ENCODE measurements at places on chromosomes 2 and 18.
A peak's percentile ranks its signal among the peaks of the same experiment; 100 is the strongest.

DNA sequence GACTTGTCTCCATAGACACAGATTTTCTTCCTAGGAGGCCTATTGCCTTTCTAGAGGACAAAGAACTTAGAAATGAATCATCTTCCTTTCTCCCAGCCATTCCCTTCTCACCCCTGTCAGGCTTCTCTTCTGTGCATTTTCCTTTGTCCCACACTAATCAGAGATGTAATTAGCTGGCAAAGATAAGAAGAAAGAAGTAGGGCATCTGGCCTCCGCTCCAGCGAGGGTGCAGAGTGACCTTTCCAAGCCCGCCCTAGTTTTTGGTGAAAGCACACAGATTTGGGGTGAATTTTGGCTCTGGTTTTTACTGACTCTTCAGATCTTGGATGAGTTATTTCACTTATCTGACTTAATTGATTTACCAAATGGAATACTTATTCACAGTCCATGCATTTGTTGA, 626.5 kb downstream of the ZEB2 start:
- DNase-seq: no peak

DNA sequence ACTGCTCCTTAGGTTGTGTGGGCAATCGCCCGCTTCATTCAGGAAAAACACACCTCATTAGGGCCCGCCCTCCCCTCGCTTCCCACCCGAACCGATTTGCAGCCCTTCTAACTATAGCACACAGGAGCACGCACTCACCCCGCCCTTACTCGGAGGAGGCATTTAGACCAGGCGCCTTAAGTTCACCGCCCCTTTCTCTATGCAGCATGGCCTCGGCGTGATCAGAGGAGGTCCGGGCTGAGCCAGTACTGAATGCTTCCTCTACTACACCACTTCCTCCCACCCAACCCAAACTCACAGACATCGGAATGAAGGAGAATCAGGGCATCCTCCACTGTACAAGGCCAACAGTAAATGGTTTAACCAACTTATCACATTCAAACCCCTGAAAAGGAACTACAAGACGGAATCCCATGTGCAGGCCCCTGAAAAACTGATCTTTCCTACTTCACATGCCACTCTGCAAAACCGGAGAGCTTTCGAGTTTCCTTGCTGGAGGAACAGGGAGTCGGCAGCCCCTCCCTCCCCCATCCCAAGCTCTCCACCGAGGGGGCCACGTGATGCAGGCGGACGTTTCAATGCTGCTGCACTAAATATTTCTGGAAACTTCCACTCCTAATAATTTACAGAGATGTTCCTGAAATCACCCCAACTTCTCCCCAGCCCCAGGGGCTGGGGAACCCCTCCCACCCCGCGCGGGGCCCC, 1.4 kb downstream of the XPO1 start:
- DNase-seq: peak; percentile 86

- DNase-seq: no peak
Observed at GRCh38 chr18:13451661-13452387, 233.3 kb downstream of the LDLRAD4 start.

GRCh38 chr2:19138264-19138825, 220.1 kb downstream of the OSR1 start:
- no peak for DNase-seq

- DNase-seq: no peak
Observed at GRCh38 chr18:42850174-42851083, 265.1 kb downstream of the RIT2 start.

DNA sequence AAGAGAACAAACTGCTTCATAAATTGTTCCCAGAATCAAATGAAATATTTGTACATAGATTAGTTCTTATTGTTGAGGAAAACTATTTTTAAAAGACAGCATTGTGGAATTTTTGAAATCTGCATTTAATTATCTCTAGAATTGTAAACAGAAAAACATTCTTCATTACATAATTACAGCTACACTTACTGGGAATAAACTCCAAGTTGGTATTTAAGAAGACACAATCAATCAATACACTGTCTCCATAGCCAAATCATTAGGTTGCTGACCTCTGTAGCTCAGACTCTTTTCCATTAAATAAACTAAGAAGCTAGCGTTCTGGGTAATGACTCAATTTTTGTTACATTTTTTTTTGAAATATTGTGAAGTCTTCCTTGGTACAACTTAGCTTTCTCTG, 70.2 kb upstream of the PIEZO2 start:
- no peak for DNase-seq

GRCh38 chr2:172048508-172049503, 36.5 kb upstream of the DLX1 start:
- DNase-seq: no peak

Data from stimulated activated naive CD8-positive, alpha-beta T cell treated with anti-CD3 and anti-CD28 coated beads, Interleukin-15, Interleukin-2, amounts not matched to agents 100 U/mL and 50 U/mL, for 24 hours (primary cell).